ENCODE measurements at places on chromosomes 4 and X.

DNA sequence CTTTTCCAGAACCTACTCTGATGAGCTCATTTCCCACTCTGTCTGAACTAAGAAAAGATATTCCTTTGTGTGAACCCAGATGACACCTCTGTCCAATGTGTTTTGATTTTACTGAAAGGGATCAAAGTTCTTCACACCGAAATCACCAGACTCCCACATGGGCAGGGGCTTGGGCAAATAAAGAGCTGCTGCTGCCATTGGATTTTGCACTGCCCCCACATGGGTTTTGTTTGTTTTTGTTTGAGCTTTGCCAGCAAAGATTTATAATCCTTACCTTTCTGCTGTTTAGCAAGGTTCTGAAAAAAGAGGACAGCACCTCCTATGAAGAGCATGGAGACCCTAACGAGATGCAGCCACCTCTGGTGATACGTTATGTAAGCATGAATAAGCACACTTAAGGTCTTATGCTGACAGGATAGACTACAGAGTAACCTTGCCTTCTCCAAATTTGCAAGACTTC, 44.3 kb downstream of the HSD17B13 start:
- DNase-seq = no peak

- no peak for DNase-seq
Measured at GRCh38 chr4:48858130-48858529, 27.2 kb downstream of the OCIAD1 start.

DNA sequence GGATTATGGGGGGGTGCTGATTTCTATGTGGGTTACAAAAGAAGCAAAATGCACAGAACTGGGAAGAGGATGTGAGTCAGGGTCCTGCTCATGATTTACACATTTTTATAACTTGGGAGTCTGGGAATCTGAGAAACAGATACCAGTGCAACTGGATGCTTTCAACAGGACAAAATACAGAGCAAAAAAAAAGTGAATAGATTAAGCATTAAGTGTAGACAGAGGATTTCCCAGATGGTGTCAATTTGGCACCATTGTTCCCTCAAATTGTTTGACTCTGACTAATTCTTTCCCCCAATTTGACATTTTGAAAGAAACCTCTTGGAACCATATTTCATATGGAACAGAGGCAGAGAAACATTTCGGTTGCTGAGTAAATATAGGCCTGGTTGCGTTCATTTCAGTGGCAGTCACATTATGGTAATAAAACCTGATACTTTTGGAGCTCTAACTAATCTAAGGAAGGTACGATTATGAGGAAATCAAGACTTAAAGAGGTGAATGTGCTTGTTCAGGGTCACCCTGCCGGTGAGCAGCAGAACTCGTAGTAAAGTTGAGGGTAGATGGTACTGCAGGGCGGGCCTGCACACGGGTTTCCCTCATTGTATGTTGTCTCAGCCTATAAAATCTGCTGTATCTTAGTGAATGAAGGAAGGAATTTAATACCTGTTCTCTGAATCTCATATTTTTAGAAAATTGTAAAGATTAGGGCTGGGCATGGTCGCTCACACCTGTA, 18.7 kb upstream of the CDKL5 start:
- no peak for DNase-seq

DNA sequence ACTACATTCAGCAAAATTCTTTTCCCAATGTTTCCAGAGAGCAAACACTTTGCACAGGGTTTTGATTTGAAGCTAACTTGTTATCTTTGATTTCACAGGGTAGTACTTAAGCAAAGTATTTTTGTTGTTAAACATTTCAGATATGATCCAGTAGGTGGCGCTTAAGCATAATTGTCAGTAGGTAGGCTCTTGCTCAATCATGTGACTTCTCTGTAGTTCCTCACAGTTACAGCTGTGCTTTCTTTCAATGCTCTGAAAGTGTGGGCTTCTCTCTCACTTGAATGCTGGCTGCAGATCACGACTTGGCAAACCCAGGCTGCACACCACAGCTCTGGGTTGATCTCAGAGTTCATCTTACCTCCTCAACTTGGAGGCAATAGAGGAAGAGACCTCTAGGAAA, 1016.5 kb downstream of the SH3BGRL start:
- no peak for DNase-seq

GRCh38 chr4:61406677-61407076, 206.6 kb downstream of the ADGRL3 start:
- DNase-seq = no peak

- no peak for DNase-seq
Measured at GRCh38 chr4:189098932-189099696, 841.6 kb upstream of the FRG1 start.

DNA sequence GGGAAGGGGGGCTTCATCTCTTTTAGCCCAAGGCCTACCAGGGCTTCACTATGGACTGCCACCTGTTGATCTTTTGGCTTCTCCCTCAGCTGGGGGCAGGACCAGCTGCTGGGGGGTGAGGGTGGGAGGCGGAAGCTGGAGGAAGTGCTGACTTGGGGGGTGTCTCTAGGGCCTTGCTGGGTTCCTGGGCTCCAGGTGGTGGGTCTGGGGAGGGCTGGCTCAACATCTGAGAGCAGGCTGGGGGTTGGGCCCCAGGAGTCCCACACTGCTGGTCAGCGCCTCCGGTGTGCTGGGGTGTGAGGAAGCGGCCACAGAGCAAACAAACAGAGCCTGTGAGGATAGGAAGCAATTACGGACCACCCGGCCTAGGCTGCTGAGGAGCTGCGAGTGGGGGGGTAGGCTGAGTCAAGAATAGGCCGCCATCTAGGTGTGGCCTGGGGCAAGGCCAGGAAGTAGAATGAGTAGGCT, 85.7 kb downstream of the EFNB1 start:
- DNase-seq = no peak

GRCh38 chrX:19593690-19594089, 78.4 kb upstream of the MAP3K15 start:
- DNase-seq = no peak

DNA sequence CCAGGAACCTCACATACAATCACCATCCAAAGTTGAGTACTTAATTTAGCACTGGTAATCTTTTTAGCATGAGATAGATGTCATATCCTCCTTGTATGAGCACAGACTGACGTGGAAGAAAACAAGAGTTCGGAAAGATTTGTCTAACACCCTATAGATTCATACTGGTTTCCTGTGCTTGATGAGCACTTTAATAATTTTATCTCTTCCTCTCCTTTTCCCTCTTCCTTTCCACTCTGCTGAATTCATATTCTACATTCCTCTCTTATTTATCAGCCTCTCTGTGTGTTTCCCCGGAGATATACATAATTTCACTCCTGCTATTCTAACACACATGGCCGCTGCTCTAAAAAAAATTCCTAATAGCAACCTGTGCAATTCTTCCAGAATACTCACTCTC, 273.9 kb downstream of the AFF2 start:
- no peak for DNase-seq

DNA sequence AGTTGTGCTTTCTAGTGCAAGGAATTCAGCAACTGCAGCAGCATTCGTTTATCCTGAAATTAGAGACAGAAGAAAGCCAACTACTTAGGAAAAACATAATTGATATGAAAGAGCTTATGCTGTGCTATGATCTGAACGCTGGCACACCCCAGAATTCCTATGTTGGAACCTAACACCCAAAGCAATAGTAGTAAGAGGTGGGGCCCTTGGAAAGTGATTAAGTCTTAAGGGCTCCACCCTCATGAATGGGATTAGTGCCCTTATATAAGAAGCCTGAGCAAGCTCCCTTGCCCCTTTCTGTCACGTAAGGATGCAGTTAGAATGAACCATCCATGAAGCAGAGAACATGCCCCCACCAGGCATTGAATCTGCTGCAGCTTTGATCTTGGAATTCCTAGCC, 5.4 kb upstream of the LSM6 start:
- no peak for DNase-seq

GRCh38 chr4:53059256-53059655, 197.1 kb downstream of the RASL11B start:
- no peak for DNase-seq

GRCh38 chr4:52714597-52715254, 36.5 kb downstream of the ERVMER34-1 start:
- DNase-seq = no peak

- DNase-seq = no peak
Measured at GRCh38 chr4:169410839-169411770, 140.3 kb upstream of the SH3RF1 start.

DNA sequence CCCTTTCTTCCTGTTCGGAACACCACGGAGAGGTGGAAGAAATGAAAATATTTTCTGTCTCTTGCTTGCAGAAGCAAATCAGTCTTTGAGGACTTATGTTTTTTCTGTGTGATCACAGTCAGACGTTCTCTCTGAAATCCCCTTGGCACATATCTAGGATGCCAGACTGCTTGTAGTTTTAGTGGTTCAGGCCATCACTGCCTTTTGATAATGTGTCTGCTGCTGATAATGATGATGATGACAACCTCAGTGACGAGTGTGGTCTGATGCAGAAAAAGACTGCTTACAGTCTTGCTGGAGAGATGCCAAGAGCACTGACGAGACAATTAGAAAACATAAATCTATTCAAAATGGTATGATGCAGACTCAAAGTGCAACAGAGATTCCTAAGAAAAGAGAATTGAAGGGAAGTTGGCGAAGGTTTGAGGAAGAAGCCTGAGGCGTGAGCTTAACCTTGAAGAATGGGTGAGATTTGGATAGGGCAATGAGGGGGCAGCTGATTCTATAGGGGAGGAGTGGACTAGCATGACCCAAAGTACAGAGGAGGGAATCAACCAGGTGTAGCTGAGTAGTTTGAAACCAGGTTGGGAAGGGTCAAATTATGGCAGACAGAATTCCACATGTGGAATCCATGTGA, 7.9 kb downstream of the RAB33A start:
- DNase-seq = no peak

GRCh38 chrX:76433219-76433618, 5.7 kb downstream of the MAGEE1 start:
- no peak for DNase-seq

DNA sequence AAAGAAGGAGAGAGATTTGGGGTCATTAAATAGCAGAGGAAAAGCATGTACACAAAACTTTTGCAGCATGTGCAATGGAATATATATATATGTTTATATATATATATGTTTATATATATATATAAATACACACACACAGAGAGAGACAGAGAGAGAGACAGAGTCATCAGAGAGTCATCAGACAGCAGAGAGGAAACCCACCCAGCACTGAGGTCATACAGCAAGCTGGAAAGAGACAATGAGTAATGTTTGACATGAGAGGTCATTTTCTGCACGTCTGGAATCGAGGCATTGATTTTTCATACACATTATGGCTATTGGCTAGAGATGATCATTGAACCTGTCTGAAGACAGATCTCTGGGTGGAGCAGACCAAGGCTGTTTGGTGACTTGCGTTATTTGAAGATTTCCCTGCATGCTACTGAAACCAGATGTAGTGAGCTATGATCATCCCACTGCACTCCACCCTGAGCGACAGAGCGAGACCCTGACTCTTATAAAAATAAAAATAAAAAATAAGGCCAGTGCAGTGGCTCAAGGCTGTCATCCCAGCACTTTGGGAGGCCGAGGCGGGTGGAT, 48.8 kb upstream of the SHOX start:
- DNase-seq = no peak

GRCh38 chr4:32192363-32192762, 1472.2 kb downstream of the PCDH7 start:
- no peak for DNase-seq

- DNase-seq = no peak
Measured at GRCh38 chr4:137599734-137600133, 67.4 kb upstream of the PCDH18 start.

DNA sequence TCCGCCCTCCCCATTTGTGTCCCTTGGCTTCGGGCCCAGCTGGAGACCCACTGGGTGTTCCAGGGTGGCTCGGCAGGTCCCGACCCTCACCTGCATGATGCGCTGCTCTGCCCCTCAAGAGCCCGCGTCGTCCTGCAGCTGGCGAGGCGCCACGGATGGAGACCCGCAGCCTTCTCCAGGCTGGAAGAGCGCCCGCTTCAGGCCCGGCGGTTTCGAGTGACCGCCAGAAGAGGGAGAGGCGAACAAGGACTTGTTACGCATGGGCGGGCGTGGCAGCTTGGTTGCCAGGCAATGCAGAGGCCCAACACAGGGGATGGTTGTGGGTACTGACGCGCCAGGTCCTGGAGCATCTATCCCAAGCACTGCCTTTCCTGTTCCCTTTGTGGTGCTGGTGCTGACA, at the start of gene PDCL2:
TSS of gene PDCL2 (minus strand) at position 232 of the 400 bp plus-strand sequence. CDS start at position 96, 136 bp downstream.
- DNase-seq = no peak

- no peak for DNase-seq
Measured at GRCh38 chr4:663438-664428, 10.3 kb downstream of the ATP5ME start.

GRCh38 chr4:4595252-4595651, 53.4 kb upstream of the STX18 start:
- no peak for DNase-seq

GRCh38 chr4:102007959-102008425, 217.5 kb downstream of the BANK1 start:
- DNase-seq = no peak

- no peak for DNase-seq
Measured at GRCh38 chr4:42396361-42396751, 932 bp upstream of the SHISA3 start.

- no peak for DNase-seq
Measured at GRCh38 chr4:165537028-165537648, 158.3 kb downstream of the CPE start.

DNA sequence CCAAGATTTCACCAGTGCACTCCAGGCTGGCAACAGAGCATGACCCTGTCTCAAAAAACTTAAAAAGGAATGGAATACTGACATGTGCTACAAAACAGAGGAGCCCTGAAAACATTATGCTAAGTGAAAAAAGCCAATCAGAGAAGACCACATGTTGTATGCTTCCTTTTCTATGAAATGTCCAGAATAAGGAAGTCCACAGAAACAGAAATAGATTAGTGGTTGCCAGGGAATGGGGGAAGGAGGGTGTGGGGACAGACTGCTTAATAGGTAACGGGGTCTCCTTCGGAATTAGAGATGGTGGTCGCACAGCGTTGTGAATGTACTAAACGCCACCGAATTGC, 30.1 kb upstream of the KIAA0232 start:
- no peak for DNase-seq

- DNase-seq = no peak
Measured at GRCh38 chr4:110586131-110586850, 36.6 kb downstream of the PITX2 start.
